HepG2 (cell line): ENCODE measurements at places on chromosomes 12 and 14. TPM values are rescaled to one million over a fixed set of nuclear protein-coding genes. Genes with fewer than 3 reads are reported as not detected.

- no peak for DNase-seq
Observed at GRCh38 chr12:18967814-18968213, 161.7 kb upstream of the PLEKHA5 start.

DNA sequence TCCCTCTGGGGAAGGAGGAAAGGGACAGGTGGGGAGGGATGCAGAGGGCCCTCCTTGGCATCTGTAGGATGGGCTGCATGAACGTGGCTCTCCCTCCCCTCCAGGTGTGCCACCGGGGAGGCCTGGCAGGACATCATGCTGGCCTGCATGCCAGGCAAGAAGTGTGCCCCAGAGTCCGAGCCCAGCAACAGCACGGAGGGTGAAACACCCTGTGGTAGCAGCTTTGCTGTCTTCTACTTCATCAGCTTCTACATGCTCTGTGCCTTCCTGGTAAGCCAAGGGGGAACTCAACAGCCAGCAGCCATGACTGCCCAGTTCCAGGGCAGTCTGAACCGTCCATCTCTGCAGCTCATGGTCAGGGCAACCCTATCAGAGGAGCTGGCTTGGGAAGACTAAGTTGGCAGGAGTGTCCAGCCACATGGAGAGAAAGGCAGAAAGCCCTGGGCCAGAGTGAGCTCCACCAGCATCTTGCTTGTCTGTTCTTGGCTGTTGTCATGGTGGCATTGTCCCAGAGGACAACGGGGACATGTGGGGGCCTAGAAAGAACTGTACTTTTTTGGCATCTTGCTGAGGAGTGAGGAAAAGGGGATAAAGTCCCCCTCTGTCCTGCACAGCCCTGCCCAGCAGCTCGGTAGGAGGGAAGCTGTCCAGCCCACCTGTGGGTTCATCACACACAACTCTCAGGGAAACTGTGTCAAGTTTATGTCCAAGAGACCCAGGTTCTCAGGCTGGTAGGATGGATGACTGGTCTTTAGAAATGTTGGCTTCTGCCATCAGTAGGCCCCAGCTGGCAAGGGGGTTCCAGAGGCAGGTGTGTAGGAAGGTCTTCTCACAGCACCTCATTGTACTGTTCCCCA, 129.8 kb upstream of the FKBP4 start:
- no peak for DNase-seq

Gene SPIC
- total RNA-seq, result not detected in 2 replicates

DNA sequence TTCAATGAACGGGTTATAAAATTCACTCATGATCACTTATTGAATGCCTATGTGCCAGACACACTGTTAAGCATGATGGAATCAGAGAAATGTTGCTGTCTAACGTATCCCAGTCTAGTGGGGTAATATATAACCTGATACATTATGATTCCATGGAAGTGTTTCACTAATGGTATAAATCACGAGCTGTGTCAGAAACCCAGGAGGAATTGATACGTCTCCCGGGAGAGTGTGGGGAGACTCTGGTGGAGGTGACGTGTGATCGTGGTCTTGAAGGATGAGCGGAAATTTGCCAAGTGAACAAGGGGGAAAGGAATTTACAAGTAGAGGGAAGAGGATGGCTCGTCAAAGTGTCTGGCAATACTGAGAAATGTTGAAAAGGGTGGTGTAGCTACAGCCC, 26.5 kb downstream of the MANSC1 start:
- no peak for DNase-seq

DNA sequence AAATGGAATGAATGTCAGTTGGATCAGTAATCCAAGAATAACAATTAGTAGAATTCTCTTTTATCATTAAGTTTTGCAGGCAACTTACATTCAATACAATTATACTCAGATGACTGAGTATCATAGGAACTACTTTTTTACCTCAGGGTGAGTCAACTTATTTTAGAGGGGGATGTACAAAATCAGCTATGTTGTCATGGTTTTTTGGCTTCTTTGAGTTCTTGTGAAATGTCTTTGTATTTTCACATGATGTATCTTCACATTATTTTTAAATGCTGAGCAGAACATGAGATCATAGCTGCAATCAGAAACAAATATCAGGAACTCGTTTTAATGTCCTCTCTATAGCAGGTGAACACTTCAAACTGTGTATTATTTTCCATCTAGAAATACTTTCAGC, 65.3 kb upstream of the PTPRR start:
- no peak for DNase-seq

GRCh38 chr12:70508178-70508577, 129.1 kb downstream of the PTPRB start:
- DNase-seq, result peak; percentile 7

Gene TCL1B
- total RNA-seq, result not detected in 2 replicates

Gene PLA2G1B
- 0.87 and 1.4 TPM in 2 replicates for total RNA-seq

GRCh38 chr12:26032719-26033241, 74.3 kb downstream of the RASSF8 start:
- no peak for DNase-seq

DNA sequence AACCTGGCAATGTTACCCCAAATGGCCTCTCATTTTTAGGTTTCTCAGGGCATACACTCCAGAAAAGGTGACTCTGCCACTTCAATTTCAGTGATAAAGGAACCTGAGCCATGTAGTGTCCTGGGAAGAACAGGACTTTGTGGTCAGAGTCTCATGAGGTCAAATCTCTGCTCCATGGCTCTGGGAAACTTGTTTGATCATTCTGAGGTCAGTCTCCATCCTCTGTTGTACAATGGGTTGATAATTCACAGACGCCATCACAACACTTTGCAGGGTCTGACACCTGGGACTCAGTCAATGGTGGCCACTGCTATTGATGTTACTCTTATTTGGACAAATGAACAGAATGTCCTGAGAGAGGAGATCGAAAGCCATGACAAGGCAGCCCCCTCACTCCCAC, 31.1 kb upstream of the SMOC1 start:
- peak; percentile 58 for DNase-seq

DNA sequence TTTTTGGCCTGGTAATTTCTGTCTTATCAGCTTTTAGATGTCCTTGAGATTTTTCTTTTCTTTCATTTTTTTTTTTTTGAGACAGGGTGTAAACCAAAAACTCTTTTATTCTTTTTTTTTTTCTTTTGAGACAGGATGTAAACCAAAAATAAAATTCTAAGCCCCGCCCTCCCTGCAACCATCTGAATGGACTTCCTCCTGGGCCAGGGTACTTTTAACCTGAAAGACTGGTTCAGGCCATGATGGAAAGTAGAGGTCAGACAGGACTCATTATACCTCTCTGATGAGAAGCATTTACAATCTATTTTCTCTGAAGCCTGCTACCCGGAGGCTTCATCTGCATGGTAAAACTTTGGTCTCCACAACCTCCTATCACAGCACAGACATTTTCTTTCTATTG, 33.5 kb upstream of the TCL1B start:
- no peak for DNase-seq

DNA sequence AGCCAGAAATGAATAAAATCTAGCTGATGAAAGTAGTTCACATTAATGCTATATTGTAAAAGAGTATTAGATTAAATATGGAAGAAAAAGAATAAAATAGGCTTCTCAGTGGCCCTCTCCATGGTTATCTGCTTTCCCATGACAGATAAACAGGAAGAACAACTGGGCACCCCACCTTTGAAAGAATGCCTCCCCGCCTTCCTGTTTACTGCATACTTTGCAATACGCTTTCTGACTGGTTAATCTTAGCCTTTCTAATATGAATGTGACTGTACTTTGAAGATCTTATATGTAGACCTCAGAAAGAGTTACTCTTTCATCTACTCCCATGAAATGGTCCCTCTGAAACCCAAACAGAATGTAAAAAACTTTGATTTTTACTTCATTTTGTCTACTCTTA, 34.1 kb upstream of the DAAM1 start:
- DNase-seq, result no peak

DNA sequence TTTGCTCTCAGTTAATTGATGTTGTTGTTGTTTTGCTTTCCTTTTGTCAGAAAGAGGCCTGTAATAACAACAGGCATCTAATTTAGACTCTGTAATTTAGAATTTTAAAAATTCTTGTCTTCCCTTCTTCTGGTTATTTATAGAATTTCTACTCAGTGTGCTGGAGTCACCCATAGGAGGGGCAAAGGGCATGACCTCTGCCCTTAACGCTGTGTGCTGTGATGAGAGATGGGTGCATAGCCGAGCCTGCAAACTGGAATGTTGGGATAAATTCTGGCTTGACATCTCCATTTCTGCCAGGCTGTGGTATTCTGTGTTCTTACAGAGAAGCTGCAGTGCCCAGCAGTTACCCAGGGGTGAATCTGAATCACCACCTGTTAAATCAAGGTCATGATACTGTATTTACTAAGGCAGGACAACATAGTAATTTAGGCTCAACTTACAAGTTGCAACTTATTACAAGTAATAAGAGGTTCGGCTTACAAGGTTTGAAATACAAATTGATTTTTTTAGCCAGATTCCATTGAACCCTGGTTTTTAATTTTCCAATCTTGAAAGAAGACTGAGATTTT, 53.3 kb downstream of the TRAF3 start:
- no peak for DNase-seq

DNA sequence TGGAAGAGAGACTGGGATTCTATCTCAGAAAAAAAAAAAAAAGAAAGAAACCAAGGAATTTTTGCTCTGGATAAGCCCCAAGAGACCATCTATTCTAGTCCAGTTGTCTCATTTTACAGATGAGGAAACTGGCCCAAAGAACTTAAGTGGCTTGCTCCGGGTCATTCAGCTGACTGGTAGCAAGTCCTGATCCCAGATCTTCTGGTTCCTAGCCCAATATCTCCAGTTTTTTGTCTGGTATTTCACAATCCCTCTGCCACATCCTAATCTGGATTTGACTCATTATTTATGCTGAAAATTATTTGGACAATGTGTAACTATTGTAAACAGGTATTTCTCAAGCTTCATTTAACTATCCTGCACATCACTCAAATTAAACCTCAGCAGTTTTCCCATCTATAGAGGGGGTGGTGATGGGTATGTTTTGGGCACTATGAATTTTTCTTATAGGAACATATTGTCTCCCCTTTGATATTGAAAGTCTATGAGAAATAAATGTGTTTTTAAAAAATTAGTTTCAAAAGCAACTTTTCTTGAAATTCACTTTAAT, 43.4 kb downstream of the PPP2R5E start:
- DNase-seq, result no peak

Gene WNK1
- 31.1 and 55.4 TPM in 2 replicates for total RNA-seq

DNA sequence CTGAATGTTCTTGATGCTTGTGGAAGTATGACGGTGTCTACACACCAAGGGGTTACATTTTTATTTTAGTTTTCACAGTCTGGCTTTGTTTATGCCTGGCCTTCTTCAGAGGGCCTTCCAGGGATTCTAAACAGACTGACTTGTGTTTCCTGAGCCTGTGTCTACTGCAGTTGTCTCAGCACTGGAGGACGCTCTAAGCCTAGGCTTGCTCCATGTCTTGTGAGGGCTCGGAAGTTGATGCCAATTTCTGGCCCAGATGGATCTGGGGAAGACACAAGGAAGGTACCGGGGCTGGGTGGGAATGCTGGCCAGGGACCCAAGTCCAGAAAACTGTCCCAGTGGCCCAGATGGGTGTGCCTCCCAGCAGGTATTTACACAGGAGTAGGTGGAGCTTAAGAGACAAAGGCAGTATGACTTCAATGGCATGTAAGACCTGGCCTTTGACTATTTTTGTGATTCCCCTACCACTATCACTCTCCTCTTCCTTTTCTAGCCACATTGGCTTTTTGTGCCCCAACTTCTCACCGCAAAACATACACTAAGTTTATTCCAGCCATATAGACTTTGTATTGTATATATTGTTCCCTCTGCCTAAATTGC, 56.9 kb downstream of the GPR137C start:
- peak; percentile 7 for DNase-seq

GRCh38 chr12:56374726-56375597, 12.3 kb upstream of the APOF start:
- DNase-seq, result peak; percentile 62

DNA sequence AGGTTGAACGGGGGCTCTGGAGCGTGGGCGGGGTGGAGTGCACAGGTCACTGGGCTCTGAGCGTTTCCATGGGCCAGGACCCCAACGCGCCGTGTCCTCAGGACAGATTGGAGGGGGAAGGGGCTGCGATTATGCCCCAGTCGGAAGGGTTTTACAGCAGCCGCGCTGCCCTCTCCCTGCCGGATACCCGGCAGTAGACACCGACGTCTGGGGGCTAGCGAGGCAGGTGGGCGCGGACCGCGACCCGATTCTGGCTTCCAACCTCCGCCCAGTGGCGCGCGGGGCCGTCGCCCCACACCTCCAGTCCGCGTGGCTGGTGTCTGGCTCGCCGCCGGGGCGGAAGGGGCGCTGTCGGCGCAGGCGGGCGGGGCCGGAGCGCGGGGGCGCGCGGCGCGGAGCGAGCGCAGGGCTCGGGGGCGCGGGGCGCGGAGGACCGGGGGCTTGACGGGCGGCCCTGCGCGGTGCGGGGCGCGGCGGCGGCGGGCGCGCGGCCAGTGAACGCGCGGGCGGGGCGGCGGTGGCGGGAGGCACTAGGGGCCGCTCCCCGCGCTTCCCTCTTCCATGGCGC, 2.4 kb upstream of the KIF26A start:
- DNase-seq, result no peak

DNA sequence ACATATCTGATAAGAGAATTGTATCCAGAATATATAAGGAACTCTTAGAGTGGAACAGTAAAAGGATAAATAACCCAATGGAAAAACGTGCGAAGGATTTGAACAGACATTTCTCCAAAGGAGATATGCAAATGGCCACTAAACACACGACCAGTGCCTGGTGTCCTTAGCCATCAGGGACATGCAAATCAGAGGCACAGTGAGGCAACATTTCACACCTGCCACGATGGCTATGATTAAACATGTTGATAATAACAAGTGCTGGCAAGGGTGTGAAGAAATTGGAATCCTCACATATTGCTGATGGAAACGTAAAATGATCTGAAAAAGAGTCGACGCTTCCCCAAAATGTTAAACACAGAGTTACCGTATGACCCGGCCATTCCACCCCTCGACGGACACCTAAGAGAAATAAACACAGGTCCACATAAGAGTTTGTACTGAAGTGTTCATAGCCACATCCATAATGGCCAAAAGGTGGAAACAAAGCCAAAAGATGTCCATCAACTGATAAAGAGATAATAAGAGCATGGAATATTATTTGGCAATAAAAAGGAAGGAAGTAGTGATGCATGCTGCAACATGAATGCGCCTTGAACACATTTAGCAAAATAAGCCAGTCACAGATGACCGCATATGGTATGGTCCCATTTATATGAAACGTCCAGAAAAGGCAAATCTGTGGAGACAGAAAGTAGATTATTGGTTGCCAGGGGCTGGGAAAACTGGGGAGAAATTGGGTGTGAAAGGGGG, 6.3 kb upstream of the TMEM121 start:
- no peak for DNase-seq

DNA sequence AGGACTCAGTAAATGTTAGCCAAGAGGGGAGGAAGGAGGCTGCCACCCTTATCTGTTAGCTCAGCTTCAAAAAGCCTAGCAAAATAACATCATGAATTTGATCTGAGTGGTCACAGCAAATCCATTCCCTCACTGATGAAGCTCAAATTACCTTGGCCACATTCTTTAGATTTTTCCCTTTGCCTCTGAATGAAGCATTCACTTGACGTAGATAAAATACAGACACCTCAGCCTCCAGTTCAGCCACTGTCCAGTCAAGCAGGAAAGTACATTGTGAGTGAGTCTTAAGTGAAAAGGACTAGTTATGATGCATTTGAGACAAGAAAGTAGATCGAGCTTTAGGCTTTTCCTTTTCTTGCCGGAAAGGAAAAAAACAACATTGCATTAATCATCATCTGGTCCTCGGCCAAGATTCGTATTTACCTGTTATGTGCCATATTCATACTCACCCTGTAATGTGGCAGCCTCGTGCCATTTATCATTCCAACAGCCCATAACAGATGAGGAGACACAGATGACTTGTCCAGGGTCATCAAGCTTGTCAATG, 146.5 kb downstream of the ETV6 start:
- peak; percentile 70 for DNase-seq

Gene DEPDC4
- 5.7 and 6.6 TPM in 2 replicates for total RNA-seq

Gene SMCO2
- not detected in 2 replicates for total RNA-seq
